ENCODE measurements at places on chromosomes 4 and X. TPM values are rescaled to one million over a fixed set of nuclear protein-coding genes. Genes with fewer than 3 reads are reported as not detected.

S100G gene
- polyA plus RNA-seq = not detected

DNA sequence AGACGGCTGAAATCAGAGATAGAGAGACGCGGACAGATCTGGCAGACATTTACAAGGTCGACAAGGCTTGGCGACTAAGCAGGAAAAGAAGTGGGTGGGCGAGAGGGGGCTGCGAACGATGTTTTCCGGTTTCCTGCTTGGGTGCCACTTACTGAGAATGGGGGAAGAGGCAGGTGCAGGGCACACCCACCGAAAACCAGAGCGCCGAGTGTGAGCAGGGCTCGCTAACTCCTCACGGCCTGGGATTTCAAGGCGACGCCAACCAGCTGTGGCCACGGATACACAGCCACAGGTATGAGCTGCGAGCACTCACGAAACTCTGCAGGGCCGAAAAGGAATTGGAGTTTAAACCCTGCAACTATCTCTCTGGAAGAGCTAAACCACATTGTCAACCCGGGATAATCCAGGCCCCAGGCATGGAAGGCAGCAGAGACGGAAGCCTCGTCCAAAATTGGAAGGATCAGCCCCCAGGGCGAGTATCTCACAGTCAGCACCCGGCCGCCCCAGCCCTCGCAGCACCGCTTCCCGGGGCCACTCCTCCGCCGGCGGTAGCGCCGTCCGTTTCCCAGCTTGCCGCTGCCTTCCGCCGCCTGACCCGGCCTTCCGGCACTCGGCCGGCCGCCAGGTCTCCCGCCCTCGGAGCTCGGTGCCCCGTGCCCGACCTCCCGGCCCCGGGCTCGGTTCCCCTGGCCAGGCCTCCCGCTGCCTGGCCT lies 778 bp downstream of the CASP3 start:
- DNase-seq = peak; percentile 24

MTMR8 gene
- polyA plus RNA-seq = 1.6 TPM

DNA sequence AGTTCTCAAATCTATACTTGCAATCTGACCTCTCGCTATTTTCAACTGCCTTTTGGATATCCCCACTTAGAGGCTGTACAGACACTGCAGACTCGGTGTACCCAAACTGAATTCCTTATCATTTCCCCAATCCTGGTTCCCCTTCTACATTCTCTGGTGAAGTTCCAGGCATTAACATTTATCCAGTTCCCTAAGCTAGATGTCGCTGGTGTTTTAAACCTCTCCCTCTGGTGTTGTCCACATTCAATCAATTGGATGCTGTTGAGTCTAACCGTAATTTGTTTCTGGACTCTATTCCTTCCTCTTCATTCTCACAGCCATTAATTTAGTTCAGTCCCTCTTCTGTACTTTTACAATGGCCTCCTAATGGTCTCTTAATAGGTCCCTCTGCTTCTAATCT lies 7.2 kb upstream of the STK26 start:
- DNase-seq = no peak

GRCh38 chr4:170729897-170730296 lies 640.1 kb upstream of the AADAT start:
- no peak for DNase-seq

TRIM75 gene
- polyA plus RNA-seq = not detected

DNA sequence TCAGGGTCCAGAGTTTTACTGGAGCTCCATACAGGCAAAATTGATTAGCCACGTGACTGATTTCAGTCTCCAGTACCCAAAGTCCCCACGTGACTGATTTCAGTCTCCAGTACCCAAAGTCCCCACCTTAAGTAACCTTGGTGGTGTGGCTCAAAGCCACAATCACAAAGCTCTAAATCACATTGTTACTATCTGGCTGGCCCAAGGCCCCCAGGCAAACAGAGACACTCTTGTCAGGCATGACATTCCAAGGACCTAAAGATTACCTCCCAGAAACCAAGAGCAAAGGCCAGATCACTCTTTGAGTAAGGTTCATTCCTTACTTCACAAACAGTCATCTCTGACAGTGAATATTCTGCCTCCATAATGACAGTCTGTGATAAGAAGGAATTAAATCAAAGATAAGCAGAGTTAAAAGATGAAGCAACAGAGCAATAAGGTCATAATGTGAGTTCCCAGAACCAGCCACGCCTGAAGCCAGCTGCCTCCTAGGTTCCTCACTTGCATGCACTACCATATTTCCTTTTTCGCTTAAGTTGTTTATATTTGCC lies 78.5 kb downstream of the ANXA3 start:
- no peak for DNase-seq

DNA sequence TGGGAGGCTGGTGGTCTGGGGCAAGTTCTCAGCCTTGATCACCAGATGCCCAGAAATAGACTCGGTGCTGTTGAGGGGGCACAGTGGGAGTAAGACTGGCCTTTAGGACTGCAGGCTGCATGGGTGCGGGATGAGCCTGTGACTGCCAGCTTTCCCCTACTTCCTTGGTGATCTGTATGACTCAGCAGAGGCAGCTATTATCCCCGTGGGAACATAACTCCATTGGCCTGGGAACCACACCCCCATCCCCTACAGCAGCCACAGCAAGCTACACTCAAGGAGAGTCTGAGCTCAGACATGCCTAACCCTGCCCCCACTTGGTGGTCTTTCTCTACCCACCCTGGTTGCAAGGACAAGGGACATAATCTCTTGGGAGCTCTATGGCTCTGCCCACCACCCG lies 20.6 kb downstream of the CLIC2 start:
- DNase-seq = no peak

MAP3K15 gene
- polyA plus RNA-seq = 0.91 TPM

- DNase-seq = no peak
Observed at GRCh38 chr4:38306482-38307071, 346.4 kb downstream of the PTTG2 start.

- no peak for DNase-seq
Observed at GRCh38 chr4:33714971-33715370, 2529.3 kb downstream of the ARAP2 start.

GRCh38 chrX:69493193-69493592 lies 10.9 kb upstream of the NALF2 start:
- DNase-seq = no peak

DNA sequence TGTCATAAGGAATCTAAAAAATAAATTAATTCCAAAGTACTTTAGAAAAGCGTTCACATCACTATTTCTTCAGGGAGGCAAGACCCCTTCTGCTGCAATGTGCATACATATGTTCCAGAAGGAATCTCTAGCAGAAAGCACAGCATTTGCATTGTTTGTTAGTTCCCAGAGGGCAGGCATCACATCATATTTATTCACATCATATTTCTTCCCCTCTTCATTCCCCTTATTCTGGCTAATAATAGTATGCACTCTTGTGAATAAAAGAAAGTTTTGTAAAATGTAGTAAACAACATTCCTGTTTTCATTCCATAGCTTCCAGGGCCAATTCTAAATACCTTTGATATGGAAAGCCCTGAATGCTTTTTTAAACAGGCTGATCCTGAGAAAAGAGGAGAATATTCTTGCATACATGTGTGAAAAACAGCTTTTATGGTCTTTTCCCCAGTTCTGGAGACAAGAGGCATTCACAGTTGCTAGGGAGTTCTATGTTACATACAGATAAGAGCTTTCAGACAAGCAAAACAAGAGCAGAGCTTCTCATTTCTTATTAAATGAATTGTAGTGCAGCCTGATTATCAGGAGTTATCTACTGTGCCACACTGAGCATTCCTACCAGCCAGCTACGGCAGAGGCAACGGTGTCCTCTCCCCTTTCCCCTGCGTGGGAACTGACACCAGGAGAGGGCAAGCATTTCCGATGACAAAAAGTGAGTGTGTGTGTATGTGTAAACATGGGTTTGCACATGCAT lies 15.2 kb downstream of the GATB start:
- no peak for DNase-seq

RAB39B gene
- 0.56 TPM for polyA plus RNA-seq

AMOT gene
- 32.4 TPM for polyA plus RNA-seq

DNA sequence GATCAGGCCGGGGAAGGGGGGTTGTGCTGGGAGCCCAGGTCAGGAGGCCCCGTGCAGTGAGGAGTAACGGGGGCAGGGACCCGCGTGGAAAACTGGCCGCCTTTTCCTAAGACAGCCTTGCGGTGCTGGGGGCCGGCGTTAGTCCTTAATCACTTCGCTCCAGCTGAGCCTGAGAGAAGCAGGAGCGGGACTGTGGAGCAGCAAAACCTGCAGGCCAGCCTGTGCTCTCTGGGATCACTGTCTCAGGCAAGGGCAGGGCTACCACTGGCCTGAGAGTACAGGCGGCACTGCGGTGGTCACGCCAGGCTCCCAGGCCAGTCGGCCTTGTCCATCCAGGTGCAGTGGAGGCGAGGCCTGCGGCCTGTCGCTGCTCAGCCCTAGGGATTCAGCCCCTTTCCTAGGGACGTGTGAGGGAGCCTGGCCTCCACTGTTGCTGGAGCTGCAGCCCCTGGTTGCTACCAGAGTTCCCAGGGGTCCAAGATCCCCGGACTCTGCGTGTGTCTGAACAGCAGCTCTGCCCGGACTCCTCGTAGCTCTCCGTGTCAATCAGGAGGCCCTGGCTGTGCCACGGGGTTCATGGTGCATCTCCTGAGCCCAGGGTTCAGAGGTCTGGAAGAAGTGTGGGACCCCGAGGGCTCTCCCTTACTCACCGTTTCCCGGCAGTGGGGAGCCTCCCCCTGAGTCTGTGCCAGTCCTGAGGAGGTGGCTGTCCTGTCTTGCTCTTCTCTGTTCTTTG lies 2141.7 kb upstream of the TENM3 start:
- no peak for DNase-seq

GRCh38 chr4:6074758-6075157 lies 56.5 kb upstream of the C4orf50 start:
- no peak for DNase-seq

DNA sequence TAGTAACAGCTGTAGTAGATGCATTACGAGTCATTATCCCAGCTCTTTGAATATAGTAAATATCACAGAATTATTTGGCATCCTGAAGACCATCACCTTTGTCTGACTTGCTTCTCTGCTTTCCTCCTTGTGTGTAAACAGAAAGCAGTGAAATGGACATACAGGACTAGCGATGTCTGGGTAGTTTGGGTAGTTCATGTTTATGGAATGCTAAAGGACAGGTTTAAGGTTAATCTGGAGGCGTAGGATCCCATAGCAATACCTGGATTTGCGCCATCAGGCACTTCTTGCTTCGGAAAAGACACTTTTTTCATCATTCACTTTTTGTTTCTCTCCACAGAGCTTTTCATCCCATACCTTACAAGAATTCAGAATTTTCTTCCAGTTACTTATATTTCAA lies 232.2 kb downstream of the GPAT3 start:
- DNase-seq = no peak

PAGE1 gene
- polyA plus RNA-seq = not detected

DNA sequence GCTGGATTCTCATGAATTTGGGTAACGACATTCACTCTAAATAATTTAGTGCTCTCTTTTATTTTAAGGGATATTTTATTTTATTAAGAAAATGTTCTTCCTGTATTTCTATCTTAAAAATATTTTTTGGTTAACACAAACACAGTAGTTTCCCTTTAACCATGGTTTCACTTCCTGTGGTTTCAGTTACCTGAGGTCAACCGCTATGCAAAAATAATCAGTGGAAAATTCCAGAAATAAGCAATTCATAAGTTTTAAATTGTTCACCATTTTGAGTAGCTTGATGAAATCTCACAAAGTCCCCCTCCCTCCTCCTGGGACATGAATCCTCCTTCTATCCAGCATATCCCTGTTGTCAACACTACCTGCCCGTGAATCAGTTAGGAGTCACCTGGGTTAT lies 71.4 kb downstream of the GBA3 start:
- no peak for DNase-seq

DNA sequence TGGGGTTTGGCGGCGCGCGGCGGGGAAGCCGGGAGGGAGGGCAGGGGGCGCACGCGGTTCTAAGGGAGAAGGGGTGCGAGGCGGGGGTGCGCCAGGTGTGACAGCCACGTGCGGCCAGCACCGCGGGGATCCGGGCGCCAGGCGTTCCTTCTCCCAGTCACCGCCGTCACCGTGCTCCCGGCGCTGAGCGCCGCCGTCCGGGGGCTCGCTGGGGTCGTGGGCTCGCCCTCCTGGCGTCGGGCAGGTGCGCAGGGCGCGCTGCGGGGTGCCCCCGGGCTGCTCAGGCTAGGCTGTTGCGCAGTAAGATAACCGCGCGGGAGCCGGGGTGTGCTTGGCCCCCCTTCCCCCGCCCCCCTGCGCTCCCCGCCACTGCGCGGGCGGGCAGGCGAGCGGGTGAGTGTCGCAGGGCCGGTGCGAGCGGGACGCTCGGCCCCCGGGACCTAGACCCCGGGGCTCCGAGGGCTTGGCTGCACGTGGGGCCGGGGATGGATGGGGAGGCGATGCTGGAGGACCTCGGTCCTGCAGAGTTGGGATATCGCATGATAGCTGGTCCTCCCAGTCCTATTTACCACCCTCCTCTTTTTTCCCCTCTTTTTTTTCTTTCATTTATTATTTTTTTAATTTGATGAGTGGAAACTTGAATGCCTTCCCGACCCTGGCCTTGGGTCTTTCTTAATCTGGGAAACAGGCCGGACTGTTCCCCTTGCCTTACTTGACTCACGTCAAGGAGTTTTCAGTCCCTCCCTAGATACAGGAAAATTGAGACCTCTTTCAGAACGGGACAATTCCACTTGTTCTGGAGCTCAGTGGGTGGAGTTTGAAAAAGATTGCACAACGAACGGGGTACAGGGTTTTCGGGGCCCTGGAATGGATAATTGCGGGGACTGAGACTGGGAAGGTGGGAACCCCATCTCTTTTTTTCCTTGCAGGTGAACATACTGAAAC lies 797 bp downstream of the TXLNG start:
- DNase-seq = no peak

GRCh38 chrX:6729626-6730025 lies 194.7 kb upstream of the VCX3A start:
- no peak for DNase-seq

DNA sequence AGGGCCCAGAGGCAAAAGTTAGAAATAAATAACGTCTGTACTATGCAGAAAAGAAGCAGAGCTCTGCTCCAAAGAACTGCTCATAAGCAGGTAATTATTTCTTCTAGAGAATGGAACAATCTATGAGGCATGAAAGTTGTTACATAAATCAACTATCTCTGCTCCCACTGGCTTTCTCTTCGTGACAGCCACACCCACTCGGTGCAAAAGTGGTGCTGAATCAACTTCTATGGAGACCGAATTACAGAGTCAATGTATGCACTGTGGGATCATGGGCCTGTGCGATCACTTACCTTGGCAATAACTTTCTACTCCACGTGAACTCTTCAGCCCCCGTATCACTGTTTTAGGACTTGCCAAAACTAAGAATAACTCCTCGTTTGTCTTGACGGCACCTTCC lies 99.4 kb upstream of the ATXN3L start:
- no peak for DNase-seq

SOD3 gene
- 22.0 TPM for polyA plus RNA-seq

ADH1A gene
- polyA plus RNA-seq = 0.51 TPM

DNA sequence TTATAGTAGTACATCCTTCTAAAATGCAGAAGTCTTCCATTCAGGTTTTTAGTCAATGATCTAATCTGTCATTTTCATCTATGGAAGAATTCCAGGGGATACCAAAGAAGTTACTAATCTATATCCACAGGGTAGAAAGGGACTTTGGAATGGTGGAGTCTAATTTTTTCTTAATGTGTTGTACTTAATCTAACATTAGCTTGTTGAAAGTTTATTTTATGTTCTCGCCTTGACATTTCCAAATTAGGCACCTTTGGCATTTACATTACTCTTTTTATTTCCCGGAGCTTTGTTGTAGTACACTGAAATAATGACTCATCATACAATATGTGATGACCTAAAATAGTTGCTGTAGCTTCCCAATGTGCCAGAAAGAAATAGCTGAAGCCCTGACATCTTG lies 91.5 kb downstream of the HTR2C start:
- peak; percentile 6 for DNase-seq

GRCh38 chrX:153494541-153495361 lies at the start of gene BGN:
BGN (plus strand) TSS chrX:153494980; CDS start chrX:153504632, 9,652 bp downstream.
- DNase-seq = no peak

- no peak for DNase-seq
Observed at GRCh38 chrX:150849486-150849885, 49.0 kb downstream of the CD99L2 start.
